Activated CD4-positive, alpha-beta T cell treated with anti-CD3 and anti-CD28 coated beads, Interleukin-2, amount 50 U/mL, for 24 hours (primary cell): ENCODE measurements at places on chromosomes 16 and 17.

DNA sequence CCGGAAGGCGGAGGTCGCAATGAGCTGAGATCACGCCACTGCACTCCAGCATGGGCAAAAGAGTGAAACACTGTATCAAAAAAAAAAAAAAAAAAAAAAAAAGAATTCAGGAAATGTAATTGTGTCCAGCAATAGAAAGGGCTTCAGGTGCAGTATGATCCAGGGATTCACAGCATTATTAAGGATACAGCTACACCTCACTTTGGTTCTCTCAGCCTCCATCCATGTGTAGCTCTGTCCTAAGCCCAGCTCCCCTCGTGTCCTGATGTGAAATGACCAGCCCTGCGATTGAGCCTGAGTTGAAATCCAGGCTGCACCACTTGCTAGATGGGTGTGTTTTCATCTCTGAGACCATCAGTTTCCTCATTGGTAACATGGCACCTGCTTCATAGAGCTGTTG is 3.0 kb downstream of the SLC5A10 start:
- DNase-seq, result no peak

- no peak for DNase-seq
Observed at GRCh38 chr16:24917236-24917635, 71.5 kb downstream of the SLC5A11 start.

DNA sequence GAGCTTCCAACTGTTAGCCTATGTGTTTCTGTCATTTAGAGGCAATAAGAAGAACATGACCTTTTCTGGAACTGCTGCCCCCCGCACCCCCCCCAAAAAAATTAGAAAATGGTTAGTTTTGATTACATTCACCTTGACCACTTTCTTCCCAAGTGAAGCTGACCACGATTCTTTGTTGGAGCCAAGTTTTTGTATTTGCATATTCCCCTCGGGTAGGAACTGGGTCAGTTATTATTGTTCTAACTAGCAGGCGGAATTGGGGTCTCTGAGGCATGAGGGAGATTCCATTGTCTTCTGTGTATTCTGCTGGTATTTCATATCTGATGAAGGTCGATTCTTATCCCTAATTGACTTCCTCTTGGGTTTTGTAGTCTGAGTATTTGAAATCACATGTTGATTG is 231.6 kb downstream of the PRKCA start:
- no peak for DNase-seq

- no peak for DNase-seq
Observed at GRCh38 chr17:70820276-70820675, 650.9 kb downstream of the KCNJ2 start.

DNA sequence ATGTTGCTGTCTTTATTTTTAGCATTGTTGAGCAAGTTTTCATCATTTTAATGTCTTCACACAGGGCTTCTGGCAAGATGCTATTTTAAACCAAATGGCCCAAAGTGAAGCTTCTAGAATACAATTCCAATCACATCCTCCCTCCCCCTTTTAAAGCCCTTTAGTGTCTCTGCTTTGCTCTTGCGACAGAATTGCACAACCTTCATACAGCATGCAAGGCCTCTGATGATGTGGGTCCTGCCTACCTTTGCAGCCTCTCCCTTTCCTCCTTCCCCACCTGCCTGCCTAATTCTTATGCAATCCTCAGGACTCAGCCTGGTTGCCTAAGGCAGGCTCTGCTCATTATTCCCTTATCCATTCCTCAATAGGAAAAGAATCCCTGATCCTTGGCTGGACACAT is 381.7 kb downstream of the SLC39A11 start:
- DNase-seq, result no peak
